ENCODE measurements at places on chromosomes 13 and 19. TPM values are rescaled to one million over a fixed set of nuclear protein-coding genes. Genes with fewer than 3 reads are reported as not detected.

Gene CBY2
- total RNA-seq = not detected

Gene GPR42
- not detected for total RNA-seq

Gene CEACAM16
- total RNA-seq = not detected

Gene SMAD9
- total RNA-seq = 2.6 TPM

Gene OR7E24
- not detected for total RNA-seq

Gene PTGIR
- 2.6 TPM for total RNA-seq

Gene ATP4A
- total RNA-seq = not detected

Gene PPM1N
- total RNA-seq = 0.75 TPM

Gene ZNF563
- total RNA-seq = 4.2 TPM

Gene ATP4B
- total RNA-seq = not detected

Gene COL4A1
- total RNA-seq = 107 TPM

Gene LSR
- 4.5 TPM for total RNA-seq

Gene ACP4
- not detected for total RNA-seq

Gene CKM
- total RNA-seq = 6,434 TPM

Gene ATP8A2
- 0.05 TPM for total RNA-seq

Gene KLK2
- total RNA-seq = not detected

Gene ZNF493
- total RNA-seq = 11.9 TPM

Gene PLVAP
- 18.1 TPM for total RNA-seq

Gene CEACAM21
- total RNA-seq = 0.86 TPM

Gene PLK5
- total RNA-seq = not detected

Gene CLC
- not detected for total RNA-seq

Gene FFAR2
- total RNA-seq = 0.11 TPM

Gene KIR2DL3
- total RNA-seq = not detected

Gene TMEM221
- total RNA-seq = 0.11 TPM

Gene C19orf73
- 1.3 TPM for total RNA-seq

Gene CYP4F11
- total RNA-seq = 0.56 TPM

Gene PSG4
- not detected for total RNA-seq

Gene ZNF568
- total RNA-seq = 7.2 TPM

Gene ZNF534
- 0.43 TPM for total RNA-seq

Gene TJP3
- not detected for total RNA-seq

Gene SLC10A2
- not detected for total RNA-seq

Gene FPR1
- 3.5 TPM for total RNA-seq

Gene LGI4
- total RNA-seq = 8.1 TPM

Gene TEX29
- not detected for total RNA-seq

Gene ZNF816
- total RNA-seq = 4.7 TPM

Gene ALOX5AP
- total RNA-seq = 8.4 TPM

Gene NMRK2
- total RNA-seq = 589 TPM

Gene NLRP11
- not detected for total RNA-seq

Gene POLR2I
- 145 TPM for total RNA-seq

Gene SBK2
- total RNA-seq = 15.6 TPM

Gene TSHZ3
- total RNA-seq = 3.1 TPM

Gene KANK3
- total RNA-seq = 21.8 TPM

Gene CEACAM8
- not detected for total RNA-seq

Gene ZNF415
- total RNA-seq = 17.8 TPM

Gene SIGLEC9
- total RNA-seq = 1.7 TPM

Gene SSC5D
- total RNA-seq = 2.6 TPM

Gene THOP1
- total RNA-seq = 52.6 TPM

Gene ZNF234
- 8.1 TPM for total RNA-seq

Gene MEIOSIN
- total RNA-seq = not detected

Gene MTUS2
- total RNA-seq = 118 TPM

Gene HRC
- 878 TPM for total RNA-seq
